ENCODE measurements at places on chromosomes 1 and 21.

DNA sequence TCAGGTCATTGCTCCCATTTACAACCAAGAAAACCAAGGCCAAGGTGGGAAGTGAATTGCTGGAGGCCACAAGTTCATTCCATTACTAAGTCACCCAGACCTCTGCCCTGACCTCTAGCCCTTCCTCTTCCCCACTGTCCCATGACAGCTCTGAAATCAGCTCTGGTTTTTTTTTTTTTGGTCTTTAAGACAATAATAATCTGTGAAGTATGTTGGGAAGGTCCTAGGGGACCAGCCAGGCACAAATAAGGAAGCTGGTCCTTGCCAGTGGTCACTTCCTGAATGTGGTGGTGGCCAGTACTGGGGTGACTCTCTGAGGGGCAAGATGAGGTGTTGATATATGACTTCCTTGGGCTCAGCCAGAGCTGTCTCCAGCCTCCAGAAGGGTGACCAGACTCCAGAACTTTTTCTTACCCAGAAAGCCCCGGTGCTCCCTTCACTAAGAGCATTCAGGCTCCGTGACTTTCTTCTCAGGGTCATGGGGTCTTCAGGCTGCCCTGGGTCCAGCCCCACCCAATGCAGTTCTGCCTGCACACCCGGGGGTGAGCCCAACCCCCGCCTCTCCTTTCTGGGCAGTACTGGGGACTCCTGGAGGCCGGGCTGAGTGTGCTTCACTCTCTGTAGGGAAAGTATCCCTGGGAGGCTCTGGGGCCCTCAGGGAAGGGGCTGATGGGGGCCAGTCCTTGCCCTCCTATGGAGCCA lies 159.6 kb downstream of the PTPRU start:
- DNase-seq: no peak

- DNase-seq: no peak
Observed at GRCh38 chr1:195097316-195097715, 1510.9 kb downstream of the KCNT2 start.

DNA sequence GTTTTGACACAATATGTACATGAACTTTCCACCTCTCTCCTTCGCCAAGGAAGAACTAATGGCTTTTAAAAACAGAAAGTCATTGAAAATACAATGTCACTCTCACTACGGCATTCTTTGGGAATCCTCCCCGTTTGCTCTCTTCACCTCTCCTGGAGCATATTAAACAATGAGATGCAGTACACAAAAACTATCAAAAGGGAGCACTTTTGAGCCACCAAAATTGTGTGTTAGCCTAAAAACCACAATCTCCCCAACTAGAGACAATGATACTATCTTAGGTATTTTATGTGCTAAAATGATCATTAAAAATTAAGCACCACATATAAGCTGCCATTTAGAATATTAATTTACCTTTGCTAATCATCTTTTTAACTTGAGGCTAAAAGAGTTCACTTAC lies 425.5 kb downstream of the KCTD3 start:
- no peak for DNase-seq

DNA sequence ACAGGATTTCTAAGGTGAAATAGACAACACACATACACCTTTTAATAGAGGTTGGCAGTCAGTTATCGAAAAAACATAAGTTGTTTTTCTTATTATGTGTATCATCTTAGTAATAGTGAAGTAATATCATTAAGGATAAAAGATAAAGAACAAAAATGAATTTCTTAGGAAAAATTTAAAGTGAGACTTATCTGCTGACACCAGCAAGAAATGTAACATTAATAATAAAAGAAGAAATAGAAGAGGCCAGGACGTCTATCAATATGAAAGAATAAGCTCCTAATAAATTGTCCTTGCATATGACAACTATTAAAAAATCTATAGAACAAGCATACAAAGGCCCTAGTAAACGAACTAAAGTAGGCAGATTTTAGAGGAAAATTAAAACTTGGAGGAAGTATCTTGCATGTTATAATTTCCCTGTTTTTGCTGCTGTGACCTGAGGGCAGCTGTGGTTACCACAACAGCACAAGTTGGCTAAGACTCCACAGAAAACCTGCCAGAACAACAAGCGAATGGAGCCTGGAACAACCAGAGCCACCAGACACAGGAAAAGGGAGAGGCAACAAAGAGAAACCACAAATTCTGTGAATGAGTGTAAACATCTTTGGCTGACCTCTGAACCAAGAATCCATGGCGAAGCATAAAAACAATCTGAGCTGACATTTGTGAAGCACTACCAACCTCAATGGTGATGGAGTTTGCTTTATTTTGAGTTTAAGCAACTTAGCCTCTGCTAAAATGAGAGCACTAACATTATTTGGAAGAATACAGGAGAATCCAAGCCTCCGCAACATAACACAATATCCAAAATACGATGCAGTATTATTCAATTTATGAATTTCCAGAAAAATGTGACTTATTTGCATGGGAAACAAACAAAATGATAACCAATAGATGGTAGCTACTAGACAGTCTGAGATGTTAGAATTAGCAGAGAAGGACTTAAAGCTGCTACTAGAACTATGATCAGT lies 207.5 kb downstream of the KCNT2 start:
- DNase-seq: no peak

DNA sequence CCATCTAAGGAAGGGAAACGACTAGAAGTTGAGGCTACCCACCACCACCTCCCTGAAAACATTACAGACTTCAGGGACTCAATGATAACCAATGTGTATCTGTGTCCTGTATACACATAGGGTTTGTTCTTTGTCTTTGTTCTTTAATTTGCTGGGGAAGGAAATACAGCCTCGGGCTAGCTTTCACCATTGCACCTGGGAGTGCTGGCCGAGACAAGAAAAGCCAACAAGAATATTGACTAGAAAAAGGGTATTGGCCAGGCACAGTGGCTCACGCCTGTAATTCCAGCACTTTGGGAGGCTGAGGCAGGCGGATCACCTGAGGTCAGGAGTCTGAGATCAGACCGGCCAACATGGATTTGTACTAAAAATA lies 50.4 kb downstream of the MDM4 start:
- no peak for DNase-seq

- DNase-seq: no peak
Observed at GRCh38 chr1:186498695-186499389, 37.9 kb upstream of the PDC start.

- no peak for DNase-seq
Observed at GRCh38 chr1:167654975-167655575, 25.0 kb downstream of the RCSD1 start.

GRCh38 chr1:64080941-64081562 lies 122.4 kb upstream of the UBE2U start:
- DNase-seq: no peak

All from activated naive CD4-positive, alpha-beta T cell (primary cell).